ENCODE measurements at places on chromosomes 7 and 10.
A peak's percentile ranks its signal among the peaks of the same experiment; 100 is the strongest.

- DNase-seq = no peak
Observed at GRCh38 chr10:124025152-124025551, 68.2 kb downstream of the CHST15 start.

GRCh38 chr10:110209926-110210673, 2.7 kb downstream of the MXI1 start:
- DNase-seq = no peak

- peak; percentile 62 for DNase-seq
Observed at GRCh38 chr7:50393547-50394252, 56.5 kb downstream of the FIGNL1 start.

GRCh38 chr10:78808736-78809367, 259.9 kb upstream of the ZMIZ1 start:
- no peak for DNase-seq

All from activated T-helper 2 cell treated with anti-CD3 and anti-CD28 coated beads, Interferon-gamma antibody, Interleukin-2, Interleukin-4, amounts not matched to agents 10 μg/mL and 5 μg/mL and 100 μg/mL, durations not matched to agents 14 hours and 24 hours and 36 hours (primary cell).